ENCODE measurements at places on chromosomes 1 and 21.

GRCh38 chr1:162028726-162029125, 5.1 kb upstream of the OLFML2B start:
- DNase-seq = no peak

GRCh38 chr1:97740891-97741290, 179.9 kb downstream of the DPYD start:
- DNase-seq = no peak

- no peak for DNase-seq
Measured at GRCh38 chr1:40036574-40036973, 4.0 kb upstream of the CAP1 start.

DNA sequence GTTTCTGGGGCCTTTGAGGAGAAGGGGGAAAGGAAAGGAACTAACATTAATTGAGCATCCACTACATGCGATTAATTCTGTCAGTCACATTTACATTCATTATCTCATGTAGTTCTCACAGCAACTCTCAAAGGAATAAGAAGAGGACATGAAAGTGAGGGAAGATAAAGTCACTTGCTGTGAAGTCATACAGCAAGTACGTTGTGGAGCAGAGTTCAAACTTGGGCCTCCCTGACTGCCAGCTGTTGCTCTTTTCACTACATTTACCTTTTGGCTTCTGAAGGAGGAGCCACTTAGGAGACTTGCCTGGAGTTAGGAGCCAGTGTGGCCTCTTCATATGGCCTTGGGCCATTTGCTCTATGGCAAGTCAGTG, 6.2 kb downstream of the ZNF691 start:
- no peak for DNase-seq

DNA sequence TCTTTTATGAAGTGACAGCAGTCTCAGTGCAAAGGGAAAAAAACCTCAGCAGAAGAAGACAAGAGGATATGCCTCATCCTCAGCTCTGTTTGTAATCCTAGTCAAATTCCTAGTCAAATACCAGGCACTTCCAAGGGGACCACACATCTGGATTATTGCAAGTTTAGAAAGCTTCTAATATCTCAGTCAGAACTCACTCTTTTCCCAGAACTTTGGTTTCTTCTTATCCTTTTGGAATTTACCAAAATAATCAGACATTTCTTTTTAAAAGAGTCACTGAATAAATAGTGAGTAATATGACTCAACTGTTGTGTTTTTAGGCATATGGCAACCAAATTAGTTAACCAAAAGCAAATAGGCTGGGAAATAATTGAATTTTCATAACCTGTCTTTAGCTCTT, 47.8 kb downstream of the PRRX1 start:
- DNase-seq = no peak

- DNase-seq = no peak
Measured at GRCh38 chr1:166119471-166119965, 47.3 kb downstream of the FAM78B start.

DNA sequence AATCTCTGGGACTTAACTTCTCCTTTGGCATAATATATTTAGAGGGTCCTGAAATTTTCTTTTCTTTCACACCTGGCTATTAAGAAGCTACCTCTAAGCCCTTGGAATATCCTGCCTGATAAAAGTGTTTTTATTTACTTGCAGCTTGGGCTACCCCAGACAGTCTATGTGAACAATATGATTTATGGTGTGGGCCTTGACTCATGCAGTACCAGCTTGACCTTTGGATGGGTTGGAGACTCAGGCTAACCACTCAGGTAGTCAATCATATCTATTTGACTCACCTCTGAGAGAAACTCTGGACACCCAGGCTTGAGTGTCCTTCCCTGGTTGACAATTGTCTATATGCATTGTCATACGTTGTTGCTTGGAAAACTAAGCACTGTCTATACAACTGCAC, 13.4 kb upstream of the PGBD2 start:
- no peak for DNase-seq

DNA sequence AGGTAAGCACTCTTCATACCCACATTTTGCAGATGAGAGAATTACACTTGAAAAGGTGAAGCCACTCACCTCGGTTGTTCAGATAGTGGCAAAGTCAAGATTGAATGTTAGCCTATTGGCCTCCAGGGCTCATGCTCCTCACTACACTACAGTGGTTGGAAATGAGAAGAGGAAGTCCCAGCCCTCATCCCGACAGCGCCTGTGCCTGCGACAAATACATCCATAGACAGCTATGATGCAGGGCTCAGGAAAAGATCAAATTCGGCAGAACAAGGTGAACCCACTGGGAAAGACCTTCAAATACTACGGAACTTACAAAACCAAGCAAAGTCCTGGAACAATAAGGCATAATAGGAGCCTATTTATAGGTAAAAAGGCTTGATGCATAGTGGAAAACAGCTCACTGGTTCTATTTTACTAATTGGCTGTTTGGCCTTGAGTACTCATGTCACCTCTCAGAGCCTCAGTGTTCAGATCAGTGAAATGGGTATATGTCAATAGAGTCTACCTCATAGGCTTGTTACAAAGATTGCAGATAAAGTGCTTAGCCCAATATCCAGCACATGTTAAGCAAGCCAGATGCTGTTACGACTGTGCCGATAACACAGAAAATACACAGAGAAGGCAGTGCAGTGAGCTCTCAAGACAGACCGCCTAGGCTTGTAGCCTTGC, 3.5 kb downstream of the SPOCD1 start:
- no peak for DNase-seq

DNA sequence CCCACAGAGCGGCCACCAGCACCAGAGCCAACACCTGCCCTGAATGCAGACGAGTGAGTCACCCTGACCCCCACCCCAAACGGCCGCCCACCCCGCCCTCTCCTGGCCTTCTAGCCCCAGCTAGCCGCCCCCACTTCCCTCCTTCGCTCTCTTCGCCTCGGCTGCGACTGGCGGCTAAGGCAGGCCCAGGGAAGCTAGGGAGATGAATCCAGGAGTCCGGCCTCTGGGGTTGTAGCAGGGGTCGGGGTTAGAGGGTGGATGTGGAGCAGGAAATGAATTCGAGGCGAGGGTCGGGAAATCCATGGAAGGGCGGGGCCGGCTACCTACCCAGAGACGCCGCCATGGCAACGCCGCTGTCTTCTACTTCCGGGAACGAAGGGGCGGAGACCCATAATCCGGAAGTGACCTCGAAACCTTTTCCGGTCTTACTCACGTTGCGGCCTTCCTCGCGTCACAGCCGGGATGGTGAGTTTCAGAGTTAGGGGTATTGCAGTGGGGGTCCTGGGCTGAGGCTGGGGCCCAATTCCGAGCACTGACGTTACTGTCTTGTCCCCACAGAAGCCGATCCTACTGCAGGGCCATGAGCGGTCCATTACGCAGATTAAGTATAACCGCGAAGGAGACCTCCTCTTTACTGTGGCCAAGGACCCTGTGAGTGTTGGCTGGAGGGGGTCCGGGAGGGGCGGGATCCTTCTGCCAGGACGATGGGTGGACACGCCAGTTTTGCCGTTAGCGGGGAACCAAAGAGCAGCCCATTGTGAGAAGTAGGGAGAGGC, at the start of the genes EIF3I and TMEM234:
TSS of gene EIF3I (plus strand) at position 428 of the 776 bp plus-strand sequence. CDS start at position 463, 35 bp downstream.
TSS of gene TMEM234 (minus strand) at position 374 of the 776 bp plus-strand sequence. CDS start at position 343, 31 bp downstream.
- peak; percentile 90 for DNase-seq

DNA sequence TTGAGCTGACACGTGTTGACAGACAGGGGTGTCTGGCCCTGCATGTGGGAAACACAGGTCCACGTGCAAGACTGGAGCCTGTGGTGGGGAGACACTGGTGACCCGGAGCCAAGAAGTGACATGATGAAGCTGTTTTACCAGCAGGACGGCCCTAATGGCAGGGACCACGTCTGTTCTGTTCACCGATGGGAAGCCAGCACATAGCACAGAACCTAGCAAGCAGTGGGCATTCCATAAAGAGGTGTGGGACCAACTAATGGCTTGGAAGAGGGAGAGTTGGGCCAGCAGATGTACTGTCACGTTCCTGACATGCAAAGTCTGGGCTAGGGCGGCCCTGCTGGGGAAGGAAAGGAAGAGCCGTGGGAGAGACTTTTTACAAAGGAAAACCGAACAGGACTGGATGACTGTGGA, 15.3 kb downstream of the NAV1 start:
- DNase-seq = no peak

- DNase-seq = no peak
Measured at GRCh38 chr1:54591127-54591756, 32.1 kb downstream of the FAM151A start.

GRCh38 chr1:145979746-145980456, 15.4 kb downstream of the POLR3GL start:
- peak; percentile 47 for DNase-seq

- DNase-seq = no peak
Measured at GRCh38 chr21:39189857-39190604, 6.8 kb upstream of the PSMG1 start.

DNA sequence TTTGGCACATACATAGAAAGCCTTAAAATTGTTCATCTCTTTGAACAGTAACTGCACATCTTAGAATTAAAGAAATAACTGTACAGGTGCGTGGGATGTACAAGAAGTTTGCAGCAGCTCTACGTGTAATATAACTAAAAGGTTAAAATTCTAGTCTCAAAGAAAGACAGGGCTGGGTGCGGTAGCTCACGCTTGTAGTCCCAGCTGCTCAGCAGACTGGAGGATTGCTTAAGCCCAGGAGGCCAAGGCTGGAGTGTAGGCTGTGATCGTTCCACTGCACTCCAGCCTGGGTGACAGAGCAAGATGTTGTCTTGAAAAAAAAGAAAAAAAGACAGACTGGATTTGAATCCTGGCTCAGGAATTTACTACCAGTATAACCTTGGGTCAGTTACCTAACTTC, 13.4 kb downstream of the PARP1 start:
- DNase-seq = no peak

GRCh38 chr1:186903374-186904136, 74.8 kb downstream of the PLA2G4A start:
- no peak for DNase-seq

DNA sequence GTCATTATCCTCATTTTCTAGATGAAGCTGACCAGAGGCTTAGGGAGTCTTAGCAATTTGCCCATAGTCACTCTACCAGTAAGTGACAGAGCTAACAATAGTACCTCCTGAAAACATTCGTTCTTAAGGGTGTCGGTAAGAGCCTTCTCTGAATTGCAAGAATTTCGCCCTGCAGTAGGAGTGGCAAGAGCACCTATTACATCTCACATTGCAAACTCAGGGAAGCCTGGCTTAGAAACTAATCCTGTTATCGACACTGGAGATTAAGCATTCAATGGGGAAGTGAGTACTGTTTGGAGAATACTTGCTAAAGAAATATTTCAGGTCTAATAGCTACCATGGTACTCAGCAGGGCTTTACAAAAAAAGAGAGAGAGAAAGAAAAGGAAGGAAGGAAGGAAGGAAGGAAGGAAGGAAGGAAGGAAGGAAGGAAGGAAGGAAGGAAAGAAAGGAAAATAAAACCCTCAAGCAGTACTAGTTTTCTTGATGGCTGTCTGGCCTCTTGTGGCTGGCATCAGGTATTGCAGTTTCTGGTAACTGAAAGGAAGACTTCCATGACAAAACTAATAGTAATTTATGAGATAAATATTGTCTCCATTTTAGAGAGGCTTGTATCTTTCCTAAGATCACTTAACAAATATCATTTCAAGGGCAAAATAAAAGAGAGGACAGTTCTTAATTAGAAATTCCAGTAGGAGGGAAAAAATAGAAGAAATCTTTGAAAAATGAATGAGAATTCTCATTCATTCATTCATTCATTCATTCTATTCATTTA, 10.4 kb downstream of the C1orf226 start:
- DNase-seq = no peak

GRCh38 chr1:245538671-245539070, 383.9 kb downstream of the KIF26B start:
- DNase-seq = no peak

GRCh38 chr21:14354515-14354914, 28.4 kb downstream of the HSPA13 start:
- no peak for DNase-seq

GRCh38 chr1:200233393-200233792, 176.4 kb downstream of the ZNF281 start:
- no peak for DNase-seq

DNA sequence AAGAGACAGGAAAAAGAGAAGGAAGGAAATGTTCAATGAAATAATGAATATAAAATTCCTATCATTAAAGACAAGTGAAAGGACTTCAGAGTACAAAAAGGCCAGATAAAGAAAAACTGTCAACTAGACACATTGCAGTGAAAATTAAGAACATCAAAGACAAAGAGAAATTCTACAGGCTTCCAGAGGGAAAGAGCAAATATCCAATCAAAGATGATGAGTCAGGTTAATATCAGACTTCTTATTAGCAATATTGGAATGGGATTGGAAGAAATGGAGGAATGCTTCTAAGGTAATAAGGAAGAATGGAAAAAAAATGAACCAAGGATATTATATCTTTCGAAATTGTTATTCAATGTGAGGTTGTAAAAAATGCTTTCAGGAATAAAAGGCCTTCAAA, 7.8 kb downstream of the PLA2G2A start:
- DNase-seq = no peak

DNA sequence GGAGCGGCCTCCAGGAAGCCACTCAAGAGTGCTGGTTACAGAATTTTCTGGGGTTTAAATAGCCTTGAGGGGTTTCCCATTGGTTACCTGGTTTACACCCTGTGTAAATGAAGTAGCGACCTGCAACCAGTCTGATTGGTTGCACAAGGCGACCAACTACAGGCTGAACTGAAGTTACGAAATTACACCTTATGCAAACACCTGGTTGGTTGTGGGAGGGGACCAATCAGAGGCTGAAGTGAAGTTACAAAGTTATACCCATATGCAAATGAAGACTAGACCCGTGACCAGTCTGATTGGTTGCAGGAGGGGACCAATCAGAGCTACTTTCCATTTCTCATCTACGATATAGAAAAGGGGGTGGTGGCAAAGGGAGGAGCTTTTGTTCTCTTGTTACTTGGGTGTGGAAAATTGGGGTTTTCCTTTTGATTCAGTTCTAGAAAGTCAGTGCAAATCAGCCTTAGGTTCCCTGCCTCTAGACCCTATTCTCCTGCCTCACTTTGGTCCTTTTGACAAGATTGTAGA, 22.2 kb upstream of the C1orf174 start:
- DNase-seq = no peak

DNA sequence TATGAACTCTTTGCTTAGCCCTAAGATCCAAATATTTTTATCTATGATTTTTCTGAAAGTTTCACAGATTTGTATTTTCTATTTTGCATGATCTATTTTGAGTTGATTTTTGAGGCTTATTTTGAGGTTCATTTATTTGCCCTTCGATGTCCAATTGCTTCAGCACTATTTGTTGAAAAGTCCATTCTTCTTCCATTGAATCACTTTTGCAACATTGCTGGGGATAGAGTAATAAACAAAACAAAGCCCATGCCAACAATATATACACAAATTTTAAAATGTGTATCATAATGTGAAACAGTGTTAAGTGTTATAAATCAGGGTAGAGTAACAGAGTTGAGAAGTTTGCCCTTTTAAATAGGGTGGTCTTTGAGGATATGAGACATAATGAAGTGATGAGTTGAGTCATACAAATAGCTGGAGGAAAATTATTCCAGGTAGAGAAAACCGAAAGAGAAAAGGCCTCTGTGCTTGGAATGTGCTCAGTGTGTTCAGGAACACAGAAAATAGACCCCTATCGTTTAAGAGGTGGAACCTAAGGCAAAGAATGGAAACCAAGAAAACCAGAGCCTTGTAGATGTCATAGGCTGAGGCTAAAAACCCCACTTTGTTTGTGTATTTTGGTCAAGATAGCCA, 172.7 kb upstream of the NR5A2 start:
- DNase-seq = no peak

GRCh38 chr1:206447792-206448191, 22.5 kb upstream of the IKBKE start:
- DNase-seq = no peak
